ENCODE measurements at places on chromosomes 2 and 18.

- no peak for DNase-seq
Observed at GRCh38 chr2:171297956-171298355, 135.8 kb downstream of the METTL8 start.

DNA sequence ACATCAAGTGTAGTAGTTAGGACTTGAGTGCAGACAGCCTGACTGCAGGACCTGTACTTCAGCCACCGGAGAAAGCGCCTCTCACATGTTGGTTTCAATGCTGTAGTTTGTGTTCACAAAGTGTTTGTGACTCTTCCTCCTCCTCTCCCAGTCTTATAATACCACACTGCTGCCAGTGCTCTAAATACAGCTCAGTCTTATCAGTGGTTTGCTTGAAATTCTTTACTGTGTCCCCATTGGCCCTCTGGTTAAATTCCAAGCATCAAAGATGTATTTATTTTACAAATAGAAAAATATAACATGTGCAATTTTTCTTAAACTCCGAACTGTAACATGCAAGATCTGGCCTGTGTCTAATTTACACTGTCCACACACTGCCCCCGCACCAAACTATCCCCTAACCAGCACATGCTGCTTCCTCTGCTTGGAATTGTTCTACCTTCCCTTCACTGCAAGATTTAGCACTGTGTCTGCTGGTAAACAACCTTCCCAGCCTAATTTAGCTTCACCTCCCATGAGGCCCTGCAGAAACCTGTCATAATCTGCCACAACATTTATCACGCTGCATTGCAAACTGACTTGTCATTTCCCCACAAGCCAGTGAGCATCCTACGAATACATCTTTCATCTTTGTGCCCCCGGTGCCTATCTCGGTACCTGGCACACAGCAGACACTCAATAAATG lies 77.1 kb downstream of the SUMO1 start:
- DNase-seq: no peak

GRCh38 chr18:28003451-28003850 lies 173.5 kb downstream of the CDH2 start:
- DNase-seq: peak; percentile 49

DNA sequence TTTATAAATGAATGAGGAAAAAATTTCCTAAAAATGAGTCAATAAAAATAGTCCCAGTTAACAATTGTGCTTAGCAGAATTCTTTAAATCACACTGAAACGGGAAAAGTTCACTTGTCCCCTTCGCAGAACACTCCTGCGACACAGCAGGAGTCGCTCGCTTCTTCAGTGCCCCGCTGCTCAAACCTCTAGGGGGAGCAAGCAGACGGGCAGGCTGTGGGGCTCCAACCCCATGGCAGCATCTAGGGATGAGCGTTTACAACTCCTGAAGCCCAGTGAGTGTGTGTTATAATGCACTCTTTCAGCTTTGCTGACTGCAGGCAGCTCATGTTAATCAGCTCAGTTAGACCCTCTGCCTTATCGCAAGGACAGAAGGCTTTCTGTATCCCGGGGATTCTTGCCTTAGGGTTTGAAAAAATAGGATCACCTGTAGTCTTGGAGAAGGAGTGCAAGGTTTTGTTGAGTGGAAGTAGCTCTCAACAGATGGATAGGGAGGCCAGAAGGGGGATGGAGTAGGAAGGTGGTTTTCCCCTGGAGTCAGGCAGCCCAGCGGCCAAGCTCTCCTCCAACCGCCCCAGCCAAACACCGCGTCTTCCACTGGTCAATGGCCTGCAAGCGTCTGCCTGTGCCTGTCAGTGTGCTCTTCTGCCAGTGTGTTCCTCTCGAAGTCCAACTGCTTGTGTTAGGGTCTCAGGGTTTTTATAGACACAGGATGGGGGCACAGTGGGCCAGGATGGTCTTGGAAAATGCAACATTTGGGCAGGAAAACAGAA lies 1977.7 kb upstream of the LRRTM1 start:
- DNase-seq: no peak

DNA sequence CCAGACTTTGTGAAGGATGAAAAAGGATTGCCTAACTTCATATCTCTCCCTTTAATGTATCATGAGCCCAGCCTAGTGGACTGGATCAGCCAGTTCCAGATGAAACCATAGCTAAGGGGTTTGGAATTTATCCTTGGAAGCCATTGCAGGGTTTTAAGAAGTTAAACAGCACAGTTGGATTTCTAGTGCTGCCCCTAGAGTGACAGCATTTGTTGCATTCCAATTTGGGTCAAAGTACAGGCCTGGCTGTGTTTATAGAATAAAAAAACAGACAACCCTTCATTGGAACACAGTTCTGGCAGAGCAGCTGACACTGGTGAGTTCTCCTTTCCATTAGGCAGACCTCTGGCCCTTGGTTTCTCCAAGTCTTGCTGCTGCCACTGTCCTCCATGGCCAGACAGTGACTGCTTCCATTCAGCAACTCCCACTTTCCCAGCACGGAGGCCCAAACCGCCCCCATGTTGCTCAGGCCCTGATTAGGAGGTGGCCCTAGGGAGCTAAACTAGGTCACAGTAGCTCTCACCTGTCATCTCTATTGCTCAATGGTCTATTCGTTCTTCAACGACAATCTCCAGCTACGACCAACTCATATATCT lies 8.0 kb downstream of the GPR39 start:
- DNase-seq: peak; percentile 34

- DNase-seq: no peak
Observed at GRCh38 chr18:3689986-3690763, 240.2 kb downstream of the TGIF1 start.

DNA sequence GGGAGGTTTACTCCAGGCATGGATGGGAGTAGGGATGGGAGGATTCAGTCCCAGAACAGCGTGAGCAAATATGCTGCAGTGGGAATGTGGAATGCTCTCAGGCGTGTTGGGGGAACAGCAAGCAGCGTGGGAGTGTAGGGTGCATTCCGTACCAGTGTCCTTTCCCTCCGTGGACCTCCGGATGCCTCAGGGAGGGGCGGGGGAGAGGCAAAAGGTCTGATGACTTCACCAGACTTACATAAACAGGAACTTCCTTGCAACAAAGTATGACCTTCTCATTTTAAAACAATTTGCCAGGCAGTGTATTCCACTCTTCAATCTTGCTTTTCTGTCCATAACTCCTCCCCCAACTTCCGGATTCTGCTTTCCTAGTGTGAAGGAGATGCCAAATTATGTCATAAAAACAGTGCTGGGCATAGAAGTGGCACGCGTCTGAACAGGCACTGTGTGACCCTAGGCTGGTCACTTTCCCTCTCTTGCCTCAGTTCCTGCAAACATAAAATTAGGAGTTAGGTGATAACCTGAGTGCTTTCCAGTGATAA lies 36.9 kb downstream of the RPL37A start:
- peak; percentile 95 for DNase-seq

DNA sequence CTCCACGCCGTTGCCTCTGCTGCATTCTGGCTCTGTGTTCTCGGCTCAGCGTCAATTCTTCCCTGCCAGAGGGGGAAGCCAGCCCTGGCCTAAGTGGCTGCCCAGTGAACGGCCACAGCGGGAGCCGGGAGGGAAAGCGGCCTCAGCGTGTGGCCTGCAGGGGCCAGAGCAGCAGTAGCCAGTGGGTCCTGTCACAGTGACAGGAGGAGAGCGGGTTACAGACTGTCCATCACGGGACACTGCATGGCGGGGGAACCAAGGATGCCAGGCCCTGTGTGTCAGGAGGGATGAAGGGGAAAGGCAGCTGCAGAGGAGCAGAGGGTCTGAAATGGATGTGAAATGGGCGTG lies 39.7 kb downstream of the PDIA6 start:
- no peak for DNase-seq

DNA sequence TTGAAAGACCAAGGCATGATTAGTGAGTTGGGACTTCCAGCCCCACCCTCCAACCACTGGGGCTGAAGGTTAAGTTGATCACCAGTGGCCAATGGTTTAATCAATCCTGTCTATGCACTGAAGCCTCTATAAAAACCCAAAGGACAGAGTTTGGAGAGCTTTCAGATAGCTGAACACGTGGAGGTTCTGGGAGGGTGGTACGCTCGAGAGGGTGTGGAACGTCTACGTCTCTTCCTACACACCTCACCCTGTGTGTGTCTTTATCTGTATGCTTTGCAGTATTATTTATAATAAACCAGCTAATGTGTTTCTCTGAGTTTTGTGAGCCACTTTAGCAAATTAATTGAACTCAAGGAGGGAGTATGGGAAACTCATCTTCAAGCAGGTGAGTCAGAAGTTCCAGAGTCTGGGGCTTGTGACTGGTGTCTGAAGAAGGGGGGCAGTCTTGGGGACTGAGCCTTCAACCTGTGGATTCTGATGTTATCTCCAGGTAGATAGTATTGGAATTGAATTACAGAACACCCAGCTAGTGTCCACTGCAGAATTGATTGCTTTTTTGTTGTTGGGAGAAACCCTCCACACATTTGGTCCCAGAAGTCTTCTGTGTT lies 20.3 kb downstream of the ACTR3 start:
- no peak for DNase-seq

DNA sequence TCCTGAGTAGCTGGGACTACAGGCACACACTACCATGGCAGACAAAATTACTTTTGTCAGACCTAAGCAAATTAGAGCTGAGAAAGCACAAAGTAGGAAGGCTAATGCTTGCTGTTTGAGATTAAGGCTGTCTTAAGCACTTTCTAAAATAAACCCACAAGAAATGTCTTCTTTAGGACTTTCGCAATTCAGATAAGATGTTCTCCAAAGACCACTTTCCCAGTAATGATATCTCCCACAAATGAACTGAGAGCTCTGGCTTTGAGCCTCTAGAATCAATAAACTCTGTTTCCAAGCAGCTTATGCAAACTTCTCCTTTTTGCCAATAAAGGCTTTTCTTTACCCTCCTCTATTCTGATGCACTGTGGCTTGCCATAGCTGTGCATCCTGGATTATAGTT lies 32.0 kb upstream of the GALNT1 start:
- DNase-seq: no peak

GRCh38 chr2:216346781-216347180 lies 25.5 kb downstream of the MARCHF4 start:
- no peak for DNase-seq

GRCh38 chr2:68926796-68927195 lies 25.9 kb downstream of the GKN2 start:
- DNase-seq: no peak

- no peak for DNase-seq
Observed at GRCh38 chr2:60657673-60658072, 98.4 kb upstream of the PAPOLG start.

DNA sequence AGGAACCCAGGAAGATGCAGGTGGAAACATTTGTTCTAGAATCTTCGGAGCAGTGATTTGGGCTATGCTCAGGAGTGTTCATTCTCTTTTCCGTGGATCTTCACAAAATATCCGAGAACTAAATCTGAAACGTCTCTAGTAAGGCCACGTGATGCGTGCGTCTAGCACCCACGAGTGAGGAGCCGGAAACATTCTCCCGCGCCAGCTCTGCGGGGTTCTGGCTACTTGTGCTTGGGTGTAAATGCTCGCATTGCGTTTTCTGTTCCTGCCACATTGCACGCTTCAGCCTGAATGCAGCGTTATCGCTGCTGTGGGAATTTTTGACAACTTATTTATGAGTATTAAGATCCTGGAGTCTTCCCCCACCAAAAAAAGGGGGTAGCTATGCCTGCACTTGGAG lies 71.4 kb downstream of the KLHL29 start:
- DNase-seq: no peak

- DNase-seq: no peak
Observed at GRCh38 chr2:199535445-199536177, 77.9 kb upstream of the SATB2 start.

DNA sequence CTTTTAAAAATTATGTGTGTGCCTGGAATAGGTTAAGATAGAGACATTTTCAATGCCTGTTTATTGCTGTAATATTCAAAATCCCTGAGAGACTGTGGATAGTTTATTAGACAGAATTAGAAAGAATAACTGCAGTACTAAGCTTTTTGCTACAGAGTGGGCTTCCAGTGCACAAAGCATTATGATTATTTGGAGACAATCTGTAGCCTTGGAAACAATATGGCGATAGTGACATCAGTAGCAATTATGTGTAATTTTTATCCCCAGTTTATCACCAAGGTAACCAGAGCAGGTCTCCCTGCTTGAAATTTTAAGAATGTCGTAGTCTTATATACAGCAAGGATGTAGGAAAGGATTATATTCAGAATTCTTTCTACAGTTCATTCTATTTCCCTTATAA lies 100.0 kb downstream of the MYO3B start:
- DNase-seq: no peak

GRCh38 chr2:33907866-33908265 lies 308.8 kb upstream of the FAM98A start:
- no peak for DNase-seq

GRCh38 chr2:22027345-22028005 lies 903.7 kb downstream of the TDRD15 start:
- DNase-seq: no peak

DNA sequence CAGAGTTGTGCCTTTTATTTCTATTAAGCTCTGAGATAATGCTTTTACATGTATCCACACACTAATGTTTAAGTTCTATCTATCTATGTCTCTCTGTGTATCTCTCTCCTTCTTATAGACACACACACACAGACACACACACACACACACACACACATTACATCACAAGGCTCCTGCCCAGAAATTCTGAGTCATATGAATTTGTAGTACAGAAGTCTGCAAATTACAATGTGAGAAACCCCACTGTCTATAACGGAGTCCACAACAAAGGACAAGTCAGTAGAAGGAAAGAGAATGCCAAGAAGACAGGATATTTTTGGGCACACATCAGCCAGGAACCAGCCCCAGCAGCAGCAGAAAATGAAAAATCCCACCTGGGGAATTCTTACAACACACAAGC lies 142.4 kb downstream of the EN1 start:
- peak; percentile 14 for DNase-seq

DNA sequence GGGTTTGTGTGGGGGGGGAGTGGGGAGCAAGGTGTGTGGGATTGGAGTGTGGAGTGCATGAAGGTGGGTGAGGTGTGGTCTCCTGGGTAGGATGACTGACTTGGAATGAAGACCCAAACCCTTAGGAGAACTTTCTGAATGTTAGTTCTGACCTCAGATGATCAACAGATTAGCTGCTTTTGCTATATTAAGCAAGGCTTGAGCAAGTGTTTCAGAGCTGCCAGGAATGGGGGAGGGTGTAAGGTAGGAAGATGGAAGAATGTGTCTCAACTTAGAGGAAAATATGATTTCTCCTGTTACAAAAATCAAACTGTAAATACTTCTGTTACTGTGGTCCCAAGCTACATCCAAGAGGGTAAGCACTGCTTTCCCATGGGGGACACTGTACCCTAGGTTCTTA lies 273.6 kb downstream of the TGIF1 start:
- DNase-seq: no peak

DNA sequence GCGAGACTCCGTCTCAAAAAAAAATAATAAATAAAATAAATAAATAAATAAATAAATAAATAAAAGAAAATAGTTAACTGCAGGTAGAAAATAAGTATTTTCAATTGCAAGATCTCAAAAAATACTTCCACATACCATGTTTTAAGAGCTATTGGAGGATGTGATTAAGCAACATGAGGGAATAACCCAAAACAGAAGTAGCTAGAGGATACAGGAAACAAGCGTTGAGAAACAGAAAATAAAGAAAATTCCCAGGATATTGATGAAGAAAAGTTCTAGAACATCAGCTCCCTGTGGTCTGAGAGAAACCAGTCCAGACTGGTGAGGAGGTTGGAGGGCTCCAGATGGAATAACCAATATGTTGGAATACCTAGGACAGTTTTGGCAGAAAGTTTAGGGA lies 57.3 kb upstream of the RND3 start:
- no peak for DNase-seq

GRCh38 chr2:217902379-217903141 lies 100.2 kb downstream of the TNS1 start:
- no peak for DNase-seq

- no peak for DNase-seq
Observed at GRCh38 chr2:108535357-108535631, 1.0 kb downstream of the LIMS1 start.

- DNase-seq: no peak
Observed at GRCh38 chr2:75465317-75465984, 95.3 kb downstream of the EVA1A start.

Data from non-pigmented ciliary epithelial cell (primary cell).